CD4-positive, alpha-beta T cell (primary cell): ENCODE measurements at places on chromosomes 2 and 18. TPM values are rescaled to one million over a fixed set of nuclear protein-coding genes. Genes with fewer than 3 reads are reported as not detected.

DNA sequence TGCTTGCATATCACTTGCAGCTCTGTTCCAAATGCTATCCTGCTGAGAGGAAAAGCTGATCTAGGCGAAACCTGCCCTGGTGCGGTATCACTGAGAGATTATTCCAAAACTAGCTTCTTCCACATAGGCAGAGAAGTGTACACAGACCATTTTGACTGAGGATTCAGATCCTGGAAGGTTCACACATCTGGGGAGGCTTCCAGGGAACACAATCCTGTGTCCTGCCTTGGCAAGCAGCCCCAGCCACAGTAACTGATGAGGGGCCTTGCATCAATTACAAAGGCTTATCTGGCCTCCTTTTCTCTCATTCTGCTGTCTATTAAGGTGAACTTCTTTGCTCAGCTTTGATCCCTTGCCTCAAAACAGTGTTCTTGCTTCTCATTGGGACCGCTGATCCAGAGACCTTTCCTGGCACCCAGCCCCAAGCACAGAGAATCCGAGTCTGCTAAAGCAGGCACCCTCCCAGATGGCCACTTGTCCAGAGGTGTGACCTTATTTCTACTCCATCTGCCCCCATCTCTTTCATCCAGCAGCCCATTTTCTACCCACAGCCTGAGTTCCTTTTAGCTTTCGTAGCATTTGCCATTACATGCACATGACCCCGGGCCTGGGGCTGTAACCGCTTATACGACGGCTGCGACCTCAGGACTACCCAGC, 52.3 kb upstream of the ZFP36L2 start:
- H3K36me3 ChIP-seq: peaks cover 44% of the 10 kb centered on the region
- no peaks in the 10 kb centered on the region for H3K4me1 ChIP-seq

DNA sequence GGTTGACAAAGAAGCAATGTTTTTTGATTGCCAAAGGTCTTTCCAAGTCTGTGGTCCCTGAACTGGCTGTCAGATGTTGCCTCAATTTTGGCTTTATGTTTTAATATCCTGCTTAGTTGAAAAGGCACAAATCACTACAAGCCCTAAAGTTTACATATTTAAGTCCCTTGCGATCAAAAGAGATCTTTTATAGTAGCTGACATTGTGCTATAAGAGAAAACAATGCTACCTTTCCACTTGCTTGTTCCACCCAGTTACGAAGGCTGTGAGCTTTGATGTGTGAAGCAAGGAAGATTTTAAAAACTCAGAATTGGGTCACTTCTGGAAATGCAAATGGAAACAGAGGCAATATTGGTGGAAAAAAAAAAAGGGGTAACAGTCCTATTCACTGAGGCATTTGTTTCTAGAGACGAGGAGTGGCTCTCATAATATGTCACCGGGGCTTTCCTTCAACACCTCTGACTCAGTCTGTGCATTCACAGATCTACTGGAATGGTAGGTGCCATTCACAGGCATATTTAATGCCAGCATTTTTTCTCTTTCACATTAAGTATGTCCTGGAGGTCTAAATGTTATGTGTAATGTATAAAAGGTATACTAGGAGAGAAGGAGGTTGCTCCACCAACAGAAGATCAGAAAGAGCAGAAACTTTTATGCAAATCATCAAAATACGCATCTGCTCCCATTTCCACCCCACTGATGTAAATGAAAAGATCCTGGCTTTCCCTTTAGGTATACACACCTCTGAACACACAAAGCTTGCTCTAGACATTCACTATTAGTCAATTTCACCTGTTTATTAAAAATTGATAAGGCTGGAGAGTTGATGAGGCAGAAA, 91.8 kb downstream of the TGIF1 start:
- no peaks in the 10 kb centered on the region for H3K27me3 ChIP-seq
- H3K4me1 ChIP-seq: no peaks in the 10 kb centered on the region
- no peak overlapping the region for H3K4me3 ChIP-seq
- no peaks in the 10 kb centered on the region for H3K36me3 ChIP-seq

GRCh38 chr2:181573140-181573736, 83.7 kb downstream of the CERKL start:
- H3K27me3 ChIP-seq: no peaks in the 10 kb centered on the region
- no peak overlapping the region for H3K4me3 ChIP-seq
- no peaks in the 10 kb centered on the region for H3K36me3 ChIP-seq
- DNase-seq: no peak
- H3K27ac ChIP-seq: no peak overlapping the region

IL1B gene
- 3.8 TPM for total RNA-seq

RIF1 gene
- 66.9 TPM for total RNA-seq

GRCh38 chr2:115034801-115035200, 592.4 kb downstream of the DPP10 start:
- H3K27me3 ChIP-seq: no peaks in the 10 kb centered on the region
- DNase-seq: no peak
- no peaks in the 10 kb centered on the region for H3K4me1 ChIP-seq

DNA sequence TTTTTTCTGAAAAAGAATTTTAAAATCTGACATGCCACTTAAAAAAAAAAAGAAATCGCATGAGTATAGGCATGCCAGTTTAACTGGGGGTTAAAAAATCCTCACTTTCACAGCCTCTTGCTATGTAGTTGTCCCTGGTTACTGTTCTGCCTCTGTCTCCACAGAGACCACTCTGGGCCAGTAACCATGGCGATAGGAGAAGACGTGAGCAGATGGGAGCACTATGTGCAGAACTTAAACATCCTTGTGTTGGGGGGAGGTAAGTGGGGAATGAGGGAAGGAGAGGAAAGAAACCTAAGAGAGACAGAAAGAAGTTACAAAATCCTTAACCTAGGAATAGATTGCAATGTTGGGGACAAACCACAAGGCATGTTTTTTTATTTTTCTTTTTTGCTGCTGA, 75.9 kb upstream of the CYRIA start:
- no peak overlapping the region for H3K27ac ChIP-seq
- H3K27me3 ChIP-seq: peaks cover 2% of the 10 kb centered on the region
- no peaks in the 10 kb centered on the region for H3K4me1 ChIP-seq

DNA sequence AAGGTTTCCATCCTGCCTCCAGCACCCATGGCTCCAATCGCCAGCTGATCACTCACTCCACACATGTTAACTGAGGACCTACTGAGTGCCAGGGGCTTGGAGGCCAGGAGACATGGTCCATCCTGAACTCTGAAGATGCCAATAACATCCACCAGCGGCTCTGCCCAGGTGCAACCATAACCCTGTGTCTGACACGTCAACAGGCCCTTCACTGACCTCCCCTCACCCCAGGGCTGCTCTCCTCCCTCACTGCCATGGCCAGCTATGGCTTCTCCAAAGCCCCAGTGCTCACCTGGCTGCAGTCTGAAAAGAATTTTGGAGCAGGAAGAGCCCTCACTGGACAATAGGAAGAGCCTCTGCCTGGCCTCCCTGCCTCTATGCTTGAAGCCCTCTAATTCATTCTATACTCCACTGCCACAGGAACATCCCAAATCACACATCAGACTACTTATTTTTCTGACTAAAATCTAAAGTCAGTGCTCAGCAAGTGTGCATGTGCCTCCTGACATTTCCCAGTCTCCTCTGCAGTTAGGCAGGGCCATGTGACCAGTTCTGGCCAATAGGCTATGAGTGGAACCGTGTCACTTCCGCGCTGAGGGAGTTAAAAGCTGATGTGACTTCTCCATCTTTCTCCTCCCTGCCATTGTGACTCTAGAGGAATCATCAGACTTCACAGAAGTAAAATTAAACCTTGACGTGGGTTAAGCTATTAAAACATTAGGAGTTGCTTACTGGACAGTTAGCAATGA, 37.2 kb downstream of the ZBTB7C start:
- H3K36me3 ChIP-seq: no peaks in the 10 kb centered on the region
- H3K4me3 ChIP-seq: no peak overlapping the region
- H3K27ac ChIP-seq: no peak overlapping the region
- no peak for DNase-seq
- peaks cover 15% of the 10 kb centered on the region for H3K27me3 ChIP-seq
